ENCODE measurements at places on chromosomes 2 and 18.

- DNase-seq, result no peak
These were observed 382.2 kb upstream of the TRIB2 start for GRCh38 chr2:12334412-12334966.

- no peak for DNase-seq
These were observed 48.7 kb downstream of the ST3GAL5 start for GRCh38 chr2:85840091-85840490.

GRCh38 chr18:49041435-49042245 lies 90.9 kb upstream of the SMAD7 start:
- DNase-seq, result peak; percentile 11

DNA sequence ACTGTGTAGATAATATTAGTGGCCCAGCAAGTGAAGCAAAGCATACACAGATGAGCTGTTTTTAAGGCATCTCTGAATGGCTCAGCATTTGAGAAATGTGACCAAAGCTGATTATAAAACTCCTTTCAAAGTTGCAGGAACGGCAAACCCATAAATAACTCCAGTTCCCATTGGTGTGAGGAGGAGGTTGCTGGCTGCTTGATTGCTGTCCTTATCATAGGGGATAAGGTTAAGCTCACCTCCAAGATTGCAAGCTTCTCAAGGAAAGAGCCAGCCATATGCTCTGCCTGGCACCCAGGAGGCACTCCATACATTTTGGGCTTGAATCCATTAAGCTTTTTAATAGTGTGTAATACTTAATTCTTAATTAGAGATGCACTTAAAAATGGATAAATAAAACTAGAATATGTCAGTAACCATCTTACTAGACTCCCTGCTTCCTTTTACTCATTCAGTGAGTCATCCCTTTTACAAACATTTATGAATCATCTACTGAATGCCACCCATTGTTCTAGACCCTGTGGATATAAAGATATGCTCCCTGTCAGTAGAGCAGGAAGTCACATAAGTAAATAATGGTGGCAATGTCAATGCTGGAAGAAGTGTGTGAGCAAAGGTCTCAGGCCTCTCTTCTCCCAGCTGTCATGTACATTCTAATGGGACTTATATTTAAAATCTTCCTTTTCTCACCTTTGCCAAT lies 99.3 kb downstream of the SPATS2L start:
- no peak for DNase-seq

- no peak for DNase-seq
These were observed 54.8 kb downstream of the AP1S3 start for GRCh38 chr2:223782629-223783028.

GRCh38 chr2:43460611-43461365 lies 135.1 kb downstream of the THADA start:
- DNase-seq, result no peak

DNA sequence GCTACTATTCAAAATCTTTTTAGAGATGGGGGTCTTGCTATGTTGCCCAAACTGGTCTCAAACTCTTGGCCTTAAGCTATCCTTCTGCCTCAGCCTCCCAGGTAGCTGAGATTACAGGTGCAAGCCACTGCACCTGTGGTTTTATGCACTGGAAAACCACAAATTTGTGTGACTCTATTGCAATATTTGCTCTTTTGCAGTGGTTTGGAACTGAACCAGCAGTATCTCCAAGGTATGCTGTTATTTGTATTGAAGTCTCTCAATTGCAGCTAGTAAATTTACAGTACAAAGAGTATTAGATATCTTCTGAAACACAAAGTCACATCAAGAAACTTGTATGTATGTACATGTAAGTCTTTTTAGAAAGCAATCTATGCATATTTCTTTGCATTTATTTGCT lies 46.2 kb downstream of the PPP4R1 start:
- DNase-seq, result no peak

GRCh38 chr2:195903956-195904355 lies 164.7 kb downstream of the DNAH7 start:
- no peak for DNase-seq

DNA sequence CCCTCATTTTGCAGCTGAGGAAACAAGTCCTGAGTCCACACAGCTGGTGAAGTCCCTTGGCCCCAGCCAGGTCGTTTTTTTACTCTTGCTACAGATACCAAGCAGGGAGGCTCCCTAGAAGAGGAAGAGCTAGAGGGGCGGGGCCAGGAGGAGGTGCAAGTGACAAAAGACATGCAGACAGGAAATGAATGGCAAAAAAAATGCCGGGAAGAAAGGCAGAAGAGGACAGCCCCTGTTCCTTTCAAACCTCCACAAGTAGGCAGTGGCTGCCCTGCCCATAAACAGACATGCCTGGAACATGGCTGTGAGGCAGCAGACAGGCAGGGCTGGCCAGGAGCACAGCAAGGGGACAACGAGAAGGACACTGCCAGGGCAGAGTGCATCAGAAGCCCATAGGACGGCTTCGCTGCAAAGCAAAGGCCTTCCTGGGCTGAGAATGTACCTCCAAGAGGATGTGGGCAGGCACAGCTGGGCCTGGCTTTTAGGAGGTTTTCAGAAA lies 108.7 kb downstream of the ZBTB7C start:
- DNase-seq, result no peak

GRCh38 chr2:168744844-168745243 lies 57.6 kb upstream of the NOSTRIN start:
- DNase-seq, result no peak

GRCh38 chr2:41933585-41934320 lies 114.1 kb upstream of the PKDCC start:
- DNase-seq, result no peak

DNA sequence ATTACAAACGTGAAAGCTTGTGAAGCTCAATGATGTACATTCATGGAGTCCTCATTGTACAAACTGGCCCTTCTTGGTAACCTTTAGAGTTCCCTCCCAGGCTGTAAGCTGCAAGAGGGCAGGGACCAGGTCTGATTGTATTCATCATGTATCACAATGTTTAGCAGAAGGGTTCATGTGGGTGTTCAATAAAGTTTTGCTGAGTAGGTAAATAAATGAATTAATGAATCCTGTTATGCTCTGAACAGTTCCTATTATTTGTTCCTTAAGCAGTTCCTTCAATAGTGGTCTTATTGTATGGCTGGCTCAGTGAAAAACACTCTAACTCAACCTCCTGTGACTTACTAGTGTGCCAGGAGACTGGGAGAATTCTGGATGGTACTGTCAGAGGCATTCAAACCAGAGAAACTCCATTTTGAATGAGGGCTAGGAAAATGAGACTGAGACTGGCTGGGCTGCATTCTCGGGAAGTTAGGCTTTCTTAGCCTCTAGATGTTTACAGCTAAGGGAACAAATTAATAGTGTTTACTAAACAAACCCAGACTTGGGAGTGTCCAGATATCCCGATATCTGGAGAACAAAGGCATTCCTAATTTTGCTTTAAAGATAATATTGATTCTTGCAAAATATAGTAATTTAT lies 1.8 kb upstream of the ACVR1 start:
- DNase-seq, result no peak

DNA sequence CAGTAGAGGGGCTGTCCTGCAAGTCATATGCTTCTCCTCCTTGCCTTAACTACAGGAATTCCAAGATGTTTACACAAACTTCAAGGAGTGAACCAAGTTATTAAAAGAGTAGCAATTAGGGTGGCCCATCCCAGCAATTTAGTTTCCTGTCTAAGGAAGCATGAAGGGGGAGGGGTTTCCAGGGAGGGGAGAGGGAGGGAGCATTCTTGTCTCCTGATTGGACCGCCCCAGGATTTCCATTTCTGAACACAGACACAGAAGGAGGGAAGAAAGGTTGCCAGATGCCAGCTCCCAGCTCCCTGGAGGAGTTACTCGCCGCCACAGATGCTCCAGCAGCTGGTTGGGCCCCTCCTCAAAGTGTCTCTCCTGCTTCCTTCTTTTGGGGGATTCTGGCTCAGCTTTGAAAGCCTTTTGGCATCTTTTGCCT lies 107.6 kb downstream of the TRIB2 start:
- DNase-seq, result no peak

DNA sequence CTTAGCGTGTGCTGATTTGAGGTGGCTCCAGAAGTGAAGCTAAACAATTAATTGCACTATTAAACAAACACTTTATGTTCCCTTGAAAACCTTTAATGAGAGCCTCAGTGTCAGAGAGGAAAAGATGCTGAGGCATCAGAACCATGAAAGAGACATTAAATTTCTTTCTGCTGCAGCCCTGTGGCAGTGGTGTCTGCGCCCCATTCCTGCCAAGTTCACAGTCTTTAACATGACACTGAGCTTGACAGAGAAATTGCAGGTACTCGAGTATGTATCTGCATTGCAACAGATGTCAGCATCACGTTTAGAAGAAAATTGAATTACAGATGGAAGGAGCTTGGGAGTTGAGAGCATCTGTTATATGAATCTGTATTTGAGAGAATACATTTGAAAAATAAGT lies 111.3 kb upstream of the CREB1 start:
- no peak for DNase-seq

GRCh38 chr2:42327125-42327524 lies 33.9 kb downstream of the COX7A2L start:
- DNase-seq, result no peak

DNA sequence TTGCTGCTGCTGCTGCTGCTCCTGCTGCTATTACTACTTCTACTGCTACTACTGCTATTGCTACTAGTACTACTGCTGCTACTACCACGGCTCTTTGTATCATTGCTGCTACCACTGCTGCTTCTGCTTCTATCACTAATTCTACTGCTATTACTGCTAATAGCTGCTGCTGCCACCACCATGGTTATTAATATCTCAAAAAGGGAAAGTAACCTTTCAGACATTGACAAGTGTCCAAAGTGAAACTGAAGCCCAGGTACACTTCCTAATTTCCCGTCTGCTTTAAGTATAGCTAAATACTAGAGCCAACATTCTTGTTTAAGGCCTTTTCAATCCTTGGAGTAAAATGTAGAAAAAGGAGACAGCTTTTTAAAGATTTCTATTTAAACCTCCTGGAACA lies 45.4 kb upstream of the EHBP1 start:
- DNase-seq, result no peak

- no peak for DNase-seq
These were observed 104.0 kb downstream of the HIBCH start for GRCh38 chr2:190215620-190216019.

GRCh38 chr2:210440206-210440605 lies 36.4 kb downstream of the LANCL1 start:
- no peak for DNase-seq

DNA sequence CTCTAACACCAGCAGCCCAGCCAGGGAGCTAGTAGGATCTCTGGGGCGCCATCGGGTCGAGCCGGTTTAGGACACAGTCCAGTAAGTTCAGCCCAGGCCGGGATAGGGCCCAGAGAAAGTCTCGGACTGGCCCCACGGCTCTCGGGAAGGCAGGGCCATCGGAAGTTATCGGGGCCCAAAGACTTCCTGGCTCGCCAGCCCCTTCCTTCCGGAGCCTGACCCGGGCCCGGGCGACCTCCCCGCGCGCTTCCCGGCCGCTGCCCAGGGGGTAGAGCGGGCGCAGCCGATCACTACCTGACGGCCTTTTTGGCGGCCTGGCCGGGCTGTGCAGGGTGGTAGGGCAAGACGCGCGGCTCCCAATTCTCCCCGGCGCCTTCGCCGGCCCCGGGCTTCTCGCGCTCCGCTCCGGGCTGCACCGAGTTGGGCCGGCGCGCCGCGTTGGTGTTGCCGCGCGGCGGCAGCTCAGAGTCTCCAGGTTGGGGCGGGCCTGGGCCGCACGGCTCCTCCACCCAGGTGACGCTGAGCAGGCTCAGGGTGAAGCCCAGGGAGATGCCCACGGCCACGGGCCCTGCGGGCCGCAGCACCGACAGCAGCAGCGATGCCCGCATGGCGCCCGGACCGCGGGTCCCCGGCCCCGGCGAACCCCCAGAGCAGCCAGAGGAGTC lies 546 bp downstream of the CHPF start:
- DNase-seq, result no peak

DNA sequence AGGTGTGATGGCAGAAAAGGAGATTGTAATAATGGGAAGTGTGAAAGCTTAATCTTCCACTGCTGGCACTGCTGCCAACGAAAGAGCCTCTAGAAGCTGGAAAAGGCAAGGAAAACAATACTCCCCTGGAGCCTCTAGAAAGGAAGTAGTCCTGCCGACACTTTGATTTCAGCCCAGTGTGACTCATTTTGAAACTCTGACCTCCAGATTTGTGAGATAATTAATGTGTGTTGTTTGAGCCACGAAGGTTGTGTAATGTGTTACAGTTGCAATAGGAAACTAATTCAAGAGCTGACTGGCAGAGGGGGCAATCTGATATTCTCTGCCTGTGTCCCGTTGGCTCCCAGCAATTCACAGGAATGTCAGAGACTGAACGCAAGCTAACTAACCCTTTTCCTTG lies 219.2 kb upstream of the UBE2E3 start:
- DNase-seq, result no peak

- DNase-seq, result no peak
These were observed 95.2 kb downstream of the ZEB2 start for GRCh38 chr2:144424559-144425240.

- DNase-seq, result peak; percentile 59
These were observed 12.8 kb downstream of the B3GNT2 start for GRCh38 chr2:62208758-62209114.

GRCh38 chr2:185738679-185739472 lies at the start of gene FSIP2:
Gene FSIP2, plus strand, starts transcription at chr2:185738804. Its CDS starts 91 bp downstream, at chr2:185738895.
- DNase-seq, result no peak

- no peak for DNase-seq
These were observed at the start of gene FEV for GRCh38 chr2:218985021-218985324. Gene FEV, minus strand, starts transcription at chr2:218985184. Its CDS starts 109 bp downstream, at chr2:218985075.

DNA sequence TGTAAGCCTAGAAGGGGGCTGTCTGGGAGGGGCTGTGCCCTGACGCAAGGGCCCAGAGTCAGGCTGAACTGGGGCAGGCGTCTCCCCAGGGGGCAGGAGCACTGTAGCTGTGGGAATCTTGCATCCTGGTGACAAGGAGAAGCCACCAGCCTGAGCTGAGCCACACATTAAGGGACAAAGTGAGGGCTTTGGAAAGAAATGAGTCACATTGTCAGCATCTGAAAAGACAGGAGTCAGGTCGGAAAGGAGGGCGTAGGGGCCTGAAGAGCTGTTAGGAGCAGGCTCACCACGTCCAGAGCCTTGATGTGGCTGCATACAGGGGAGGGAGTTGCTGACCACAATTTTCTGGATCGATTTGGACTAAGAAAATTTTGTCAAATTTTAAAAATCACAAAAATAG lies 298.6 kb downstream of the CYP26B1 start:
- no peak for DNase-seq

- DNase-seq, result no peak
These were observed 48.4 kb upstream of the PIK3C3 start for GRCh38 chr18:41906528-41907146.

DNA sequence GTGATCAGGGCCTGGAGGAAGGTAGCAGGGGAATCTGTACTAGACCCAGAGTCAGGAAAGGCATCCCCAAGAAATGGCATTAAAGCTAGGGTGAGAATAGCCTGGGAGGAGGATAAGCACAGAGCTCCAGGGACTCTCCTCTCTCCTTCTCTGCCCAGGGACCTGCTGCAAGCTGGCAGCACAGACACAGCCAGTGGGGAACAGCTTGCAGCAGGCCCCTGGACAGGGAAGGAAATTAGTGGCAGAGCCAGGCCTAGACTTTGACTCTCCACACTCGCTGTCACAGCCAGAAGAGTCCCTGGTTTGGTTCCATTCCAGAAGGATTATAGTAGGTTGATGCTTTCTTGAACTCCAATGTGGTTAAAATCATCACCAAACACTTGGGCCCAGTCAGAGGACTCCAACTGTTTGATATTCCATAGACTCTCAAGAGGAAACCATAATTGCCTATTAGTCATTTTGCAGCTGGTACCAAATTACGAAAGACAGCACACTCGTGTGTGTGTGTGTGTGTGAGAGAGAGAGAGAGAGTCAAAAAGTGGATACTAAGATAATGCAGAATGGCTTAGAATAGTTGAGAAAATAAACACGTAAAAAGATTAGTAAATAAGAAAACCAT lies 95.5 kb upstream of the ATP8B1 start:
- no peak for DNase-seq

GRCh38 chr2:137007938-137008337 lies 242.6 kb downstream of the THSD7B start:
- no peak for DNase-seq

- no peak for DNase-seq
These were observed 120.9 kb downstream of the CLIP4 start for GRCh38 chr2:29236074-29236473.
